CD8-positive, alpha-beta T cell (primary cell): ENCODE measurements at places on chromosomes 11 and 22.

DNA sequence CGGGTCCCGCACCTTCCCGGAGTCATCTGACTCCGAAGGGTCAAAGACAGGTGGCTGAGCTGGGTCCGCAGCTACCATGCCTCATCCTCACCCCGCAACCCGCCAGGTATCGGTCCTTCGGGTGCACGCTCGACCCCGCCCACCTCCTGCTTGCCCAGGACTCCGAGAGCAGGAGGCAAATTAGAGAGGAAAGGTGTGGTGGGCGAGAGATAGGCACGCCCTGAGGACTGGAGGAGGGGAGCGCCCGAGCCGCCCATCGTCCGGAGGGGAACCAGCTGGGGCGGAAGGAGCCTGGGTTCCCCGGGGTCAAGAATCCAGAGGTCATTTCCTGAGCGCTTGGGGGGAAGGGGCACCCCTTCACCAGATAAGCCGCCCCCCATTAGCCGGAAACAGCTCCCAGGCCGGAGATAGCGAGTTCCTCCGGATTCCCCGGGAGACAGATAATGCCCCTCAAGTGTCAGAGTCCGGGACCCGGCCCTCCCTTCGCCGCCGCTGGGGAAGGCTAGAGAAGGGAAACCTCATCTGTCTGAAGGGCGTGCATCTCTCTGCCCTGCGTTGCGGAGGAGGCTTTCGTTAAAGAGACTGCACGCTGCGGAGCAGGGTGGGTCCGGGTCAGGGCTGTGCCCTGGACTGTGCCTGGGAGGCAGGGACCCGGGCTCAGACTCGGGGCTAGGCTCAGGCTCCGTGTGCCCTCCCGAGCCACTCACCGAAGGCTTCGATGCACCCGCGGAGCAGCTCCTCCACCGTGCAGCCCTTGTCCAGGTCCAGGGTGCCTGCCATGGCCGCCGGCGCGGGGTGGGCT, 1.7 kb downstream of the RASGRP2 start:
- peak; percentile 39 for DNase-seq

DNA sequence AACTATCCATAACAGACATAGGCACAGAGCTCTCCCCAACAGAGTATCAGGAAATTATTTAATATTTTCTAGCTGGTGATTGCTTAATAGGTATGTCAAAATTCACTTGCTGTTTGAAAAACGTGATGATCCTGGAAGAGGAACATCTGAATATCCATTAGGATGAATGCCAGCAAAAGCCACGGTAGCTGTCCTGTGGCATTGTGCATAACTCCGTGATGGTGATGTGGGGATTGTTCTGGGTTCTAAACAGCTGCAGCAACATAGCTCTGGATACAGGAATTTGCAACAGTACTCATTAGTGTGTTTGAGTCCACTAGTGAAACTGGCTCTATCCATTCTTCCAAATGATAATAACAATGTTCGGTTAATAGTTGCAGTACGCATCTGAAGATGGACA, 78.8 kb downstream of the C11orf65 start:
- DNase-seq: no peak

GRCh38 chr11:114447892-114448291, 8.6 kb downstream of the REXO2 start:
- DNase-seq: no peak

- DNase-seq: no peak
These were observed 374.5 kb downstream of the CADM1 start for GRCh38 chr11:115129473-115130289.

- DNase-seq: no peak
These were observed 46.3 kb upstream of the ANO3 start for GRCh38 chr11:26285608-26286007.

DNA sequence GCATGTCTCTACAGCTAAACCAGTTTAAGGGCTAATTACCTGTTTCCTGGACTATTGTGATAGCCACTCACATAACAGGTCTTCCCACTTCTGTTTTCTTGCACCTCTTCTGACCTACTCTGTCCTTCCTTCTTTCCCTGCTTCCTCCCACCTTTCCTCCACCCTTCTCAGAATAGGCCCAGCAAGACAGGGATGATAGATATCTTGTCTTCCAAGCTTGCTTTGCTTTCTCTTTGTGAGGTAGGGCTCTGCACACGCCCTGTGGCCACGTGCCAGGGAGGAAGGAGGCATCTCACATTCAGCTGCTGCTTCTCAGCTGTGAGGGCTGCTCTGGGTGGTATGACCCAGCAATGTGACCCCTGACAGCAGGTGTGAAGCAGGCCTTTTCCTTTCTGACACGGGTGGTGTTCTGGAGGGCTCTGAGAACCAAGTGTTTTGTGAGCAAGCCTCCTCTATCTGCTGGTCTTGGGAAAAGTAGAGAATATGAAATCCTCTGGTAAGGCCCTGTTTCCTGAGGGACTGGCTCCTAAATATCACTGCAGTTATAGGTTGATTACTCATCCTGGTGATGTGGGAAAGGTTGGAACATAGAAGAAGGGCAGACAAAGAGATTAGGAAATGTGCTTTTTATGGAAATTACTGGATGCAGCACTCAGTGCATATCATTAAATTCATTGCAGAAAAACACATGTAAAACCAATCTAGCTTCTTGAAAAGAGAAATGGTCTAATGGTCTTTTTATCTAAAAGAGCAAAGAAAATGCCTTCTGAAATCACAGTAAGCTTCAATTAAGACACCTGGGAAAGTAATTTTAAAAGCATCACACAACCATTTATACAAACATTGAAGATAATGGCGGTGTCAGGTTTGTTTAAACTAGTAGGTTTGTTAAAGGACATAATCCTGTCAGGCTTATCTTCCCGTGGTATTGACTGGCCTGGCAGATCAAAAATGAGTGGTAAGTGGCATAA, 8.5 kb downstream of the AMOTL1 start:
- DNase-seq: no peak

DNA sequence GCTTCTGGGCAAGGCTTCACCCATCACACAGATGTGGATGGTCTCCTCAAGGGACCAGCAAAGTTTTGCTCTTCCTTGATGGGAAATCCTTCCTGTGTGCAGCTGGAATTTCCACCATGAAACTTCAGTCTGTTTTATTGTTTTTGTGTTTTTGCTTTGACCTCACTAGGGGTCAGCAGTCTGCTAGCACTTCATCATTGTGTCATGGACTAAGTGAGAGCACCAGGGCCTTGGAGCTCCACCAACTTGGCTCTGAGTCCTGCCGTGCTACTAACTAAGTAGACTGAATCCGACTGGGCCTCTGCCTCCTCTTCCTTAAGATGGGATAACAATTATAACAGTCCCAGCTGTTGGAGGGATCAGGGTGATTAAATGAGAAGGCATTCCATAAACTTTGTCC, 305.8 kb upstream of the NCAM1 start:
- DNase-seq: no peak

DNA sequence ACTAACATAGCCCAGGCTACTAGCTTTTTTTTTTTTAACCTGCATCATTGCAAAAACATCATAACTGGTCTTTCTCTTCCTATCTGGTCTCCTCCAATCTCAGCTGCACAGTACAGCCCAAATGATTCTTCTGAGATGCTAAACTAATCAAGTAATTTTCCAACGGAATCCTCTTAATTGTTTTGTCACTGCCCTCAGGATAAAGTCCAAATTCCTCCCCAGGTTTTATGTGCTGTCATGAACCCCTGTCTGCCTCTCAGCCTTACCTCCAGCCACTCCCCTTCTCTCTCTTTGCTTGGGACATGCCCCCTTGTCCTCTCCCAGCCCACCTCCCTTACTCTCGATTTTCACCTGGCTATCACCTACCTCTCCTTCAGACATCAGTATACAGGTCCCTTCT, 12.5 kb downstream of the APBB1 start:
- DNase-seq: no peak

DNA sequence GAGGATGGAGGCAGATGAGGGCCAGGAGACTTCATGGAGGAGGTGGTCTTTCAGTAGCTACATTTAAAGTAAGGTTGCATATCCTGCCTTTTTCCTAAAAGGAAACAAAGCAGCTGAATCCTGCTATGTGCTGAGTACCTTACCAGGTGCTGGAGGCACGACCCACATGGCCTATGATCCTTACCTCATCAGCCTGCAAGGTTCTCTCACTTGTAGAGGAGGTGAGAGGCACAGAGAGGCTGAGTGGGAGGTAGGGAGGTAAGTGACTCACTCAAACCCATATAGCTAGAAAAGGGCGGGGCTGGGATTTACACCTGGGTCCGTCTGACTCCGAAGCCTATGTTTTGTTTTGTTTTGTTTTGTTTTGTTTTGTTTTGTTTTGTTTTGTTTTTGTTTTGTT, 75.8 kb downstream of the BUD13 start:
- peak; percentile 11 for DNase-seq

DNA sequence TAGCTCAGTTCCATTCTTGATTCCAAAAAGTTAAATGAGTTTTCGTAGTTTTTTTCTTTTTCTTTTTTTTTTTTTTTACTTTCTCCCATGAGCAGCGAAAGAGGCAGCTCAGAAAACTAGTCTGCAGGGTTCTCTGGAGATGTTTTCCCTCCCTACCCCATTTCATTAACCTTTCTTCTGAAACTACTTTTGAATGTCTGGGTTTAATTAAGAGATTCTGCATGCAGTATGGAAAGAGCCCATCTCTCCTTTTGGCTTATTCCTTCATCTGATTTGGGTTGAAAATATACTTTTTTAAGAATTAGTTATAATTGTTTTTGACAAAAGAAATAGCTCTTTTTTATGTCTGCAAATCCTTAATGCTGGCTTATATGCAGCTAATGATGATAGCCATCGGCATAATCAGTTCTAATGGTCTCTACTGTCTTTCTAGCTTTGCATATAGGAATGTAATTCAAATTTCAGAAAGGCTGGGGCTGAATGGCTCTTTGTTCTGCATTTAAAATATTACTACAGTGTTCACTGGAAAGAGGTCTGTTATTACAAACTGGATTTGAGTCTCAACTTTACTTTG, 265.3 kb downstream of the FAT3 start:
- no peak for DNase-seq

- DNase-seq: no peak
These were observed 70.3 kb downstream of the TRIM29 start for GRCh38 chr11:120067438-120068113.

GRCh38 chr11:122430490-122430889, 225.0 kb upstream of the UBASH3B start:
- no peak for DNase-seq

- DNase-seq: no peak
These were observed 67.4 kb upstream of the CLTCL1 start for GRCh38 chr22:19358703-19359553.

DNA sequence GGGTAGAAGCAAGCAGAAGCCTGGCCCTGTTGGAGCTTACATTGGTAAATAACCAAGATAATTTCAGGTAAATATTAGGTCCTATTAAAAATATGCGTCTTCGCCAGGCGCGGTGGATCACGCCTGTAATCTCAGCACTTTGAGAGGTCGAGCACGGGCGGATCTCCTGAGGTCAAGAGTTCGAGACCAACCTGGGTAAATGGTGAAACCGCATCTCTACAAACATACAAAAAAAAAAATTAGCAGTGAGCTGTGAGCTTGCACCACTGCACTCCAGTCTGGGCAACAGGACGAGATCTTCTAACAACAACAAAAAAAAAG, 529 bp upstream of the SULT4A1 start:
- DNase-seq: no peak

- DNase-seq: no peak
These were observed 61.6 kb downstream of the ZBTB16 start for GRCh38 chr11:114121138-114121537.

- no peak for DNase-seq
These were observed 128.5 kb downstream of the CEP164 start for GRCh38 chr11:117456027-117456720.

- peak; percentile 15 for DNase-seq
These were observed 15.0 kb upstream of the MUC6 start for GRCh38 chr11:1051356-1052132.

GRCh38 chr11:33067294-33067693, 27.9 kb downstream of the TCP11L1 start:
- DNase-seq: no peak

GRCh38 chr11:8268530-8269400, 5.1 kb upstream of the LMO1 start:
- no peak for DNase-seq

- DNase-seq: no peak
These were observed 186.2 kb downstream of the SPON1 start for GRCh38 chr11:14148653-14149273.

GRCh38 chr11:123302751-123303195, 107.7 kb upstream of the CLMP start:
- no peak for DNase-seq
